ENCODE measurements at places on chromosomes 7 and 10.

- DNase-seq = no peak
These were observed 75.5 kb downstream of the UBE2H start for GRCh38 chr7:129877146-129877792.

GRCh38 chr7:38316733-38317360, 43.4 kb upstream of the TARP start:
- no peak for DNase-seq

- DNase-seq = no peak
These were observed 83.4 kb upstream of the BMPER start for GRCh38 chr7:33821970-33822369.

GRCh38 chr7:65832281-65832680, 40.6 kb upstream of the VKORC1L1 start:
- DNase-seq = peak; percentile 29

GRCh38 chr7:155226261-155227003, 71.2 kb upstream of the INSIG1 start:
- no peak for DNase-seq

DNA sequence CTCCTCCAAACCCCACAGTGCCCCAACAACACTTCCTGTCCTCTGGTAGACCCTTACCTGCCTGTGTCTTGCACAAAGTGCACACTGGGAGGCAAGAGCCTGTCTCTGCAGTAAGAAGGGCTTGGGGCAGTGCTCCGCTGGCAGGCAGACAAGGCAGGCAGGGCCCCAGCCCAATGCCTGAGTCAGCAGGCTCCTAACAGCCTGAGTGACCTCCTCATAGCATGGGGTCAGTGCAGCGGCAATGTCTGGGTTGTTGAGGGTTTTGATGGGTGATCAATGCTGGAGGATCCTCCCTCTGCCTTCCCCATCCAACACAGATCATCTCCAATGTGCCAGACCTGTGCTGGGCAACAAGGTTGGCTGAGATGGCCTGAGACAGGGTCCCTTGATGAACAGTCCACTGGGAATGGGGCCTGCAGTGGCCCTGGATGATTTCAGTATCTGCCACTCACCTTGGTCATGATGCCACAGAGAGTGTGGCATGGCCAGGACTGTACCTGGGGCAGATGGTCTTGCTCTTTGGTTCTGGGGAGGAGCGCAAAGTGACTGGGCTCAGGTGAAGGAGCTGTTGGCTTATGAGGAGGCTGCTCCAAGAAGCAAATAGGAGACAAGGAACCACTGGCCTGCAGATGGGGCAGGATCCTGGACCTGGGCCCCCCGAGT, 55.6 kb upstream of the CAMK2B start:
- no peak for DNase-seq

DNA sequence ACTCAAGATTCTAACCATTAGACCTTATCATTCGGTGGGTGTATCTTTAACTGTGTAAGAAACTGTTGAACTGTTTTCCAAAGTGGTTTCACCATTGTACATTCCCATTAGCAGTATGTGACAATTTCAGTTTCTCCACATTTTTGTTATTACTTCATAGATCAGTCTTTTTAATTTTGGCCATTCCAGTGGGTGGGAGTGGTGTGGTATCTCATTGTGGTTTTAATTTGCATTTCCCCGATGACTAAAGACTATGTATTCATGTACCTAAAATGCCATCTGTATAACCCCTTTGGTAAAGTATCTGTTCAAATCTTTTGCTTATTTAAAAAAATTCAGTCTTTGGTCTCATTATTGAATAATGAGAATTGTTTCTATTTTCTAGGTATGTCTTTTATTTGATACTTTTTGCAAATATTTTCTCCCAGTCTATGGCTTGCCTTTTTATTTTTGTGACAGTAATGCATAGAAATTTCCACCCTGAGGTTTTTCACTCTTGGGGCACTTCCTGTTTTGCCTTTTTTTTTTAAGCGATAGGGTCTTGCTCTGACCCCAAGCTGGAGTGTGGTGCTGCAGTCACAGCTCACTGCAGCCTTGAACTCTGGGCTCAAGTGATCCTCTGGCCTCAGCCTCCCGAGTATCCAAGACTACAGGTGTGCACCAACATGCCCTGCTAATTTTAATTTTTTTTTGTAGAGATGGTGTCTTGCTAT, 141.1 kb upstream of the ITGB1 start:
- no peak for DNase-seq

DNA sequence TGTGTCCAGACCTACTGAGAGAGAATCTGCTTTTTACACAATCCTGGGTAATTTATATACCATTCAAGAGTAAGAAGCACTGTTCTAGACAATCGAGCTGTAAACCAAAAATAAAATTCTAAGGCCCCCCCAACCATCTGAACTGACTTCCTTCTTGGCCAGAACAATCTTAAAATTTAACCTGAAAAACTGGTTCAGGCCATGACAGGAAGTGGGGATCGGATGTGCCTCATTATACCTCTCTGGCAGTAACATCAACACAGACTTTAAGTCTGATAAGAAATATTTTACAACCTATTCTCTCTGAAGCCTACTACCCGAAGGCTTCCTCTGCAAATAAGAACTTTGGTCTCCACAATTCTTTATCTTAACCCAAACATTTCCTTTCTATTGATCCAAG, 75.2 kb upstream of the KIF5B start:
- no peak for DNase-seq

DNA sequence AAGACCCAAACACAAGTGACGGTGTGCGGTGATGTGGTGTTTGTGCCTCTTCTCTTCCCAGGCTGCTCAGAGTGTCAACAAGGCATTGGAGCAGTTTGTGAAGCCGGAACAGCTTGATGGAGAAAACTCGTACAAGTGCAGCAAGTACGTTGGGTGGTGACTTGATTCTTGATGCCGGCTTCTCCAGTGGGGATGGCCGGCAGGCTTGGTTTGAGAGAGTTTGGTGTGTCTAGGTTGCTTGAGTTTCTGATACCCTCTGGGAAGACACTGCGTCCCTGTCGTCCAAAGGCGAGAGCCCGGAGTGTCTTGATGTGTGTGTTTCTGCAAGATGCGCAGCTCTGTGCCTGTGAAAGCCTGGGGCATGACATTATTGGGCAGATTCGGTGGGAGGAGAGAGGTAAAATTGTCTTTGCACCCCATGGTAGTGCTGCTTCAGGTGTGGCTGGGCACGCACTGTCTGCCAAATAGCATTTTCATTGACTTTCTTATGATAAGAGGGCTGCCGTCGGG, 111.8 kb downstream of the ANKRD61 start:
- DNase-seq = no peak

GRCh38 chr7:1557006-1557405, 1.0 kb upstream of the TMEM184A start:
- no peak for DNase-seq

GRCh38 chr7:128405471-128406313, 4.1 kb downstream of the IMPDH1 start:
- DNase-seq = no peak

- no peak for DNase-seq
These were observed 3.6 kb downstream of the GIMAP4 start for GRCh38 chr7:150570556-150571465.

DNA sequence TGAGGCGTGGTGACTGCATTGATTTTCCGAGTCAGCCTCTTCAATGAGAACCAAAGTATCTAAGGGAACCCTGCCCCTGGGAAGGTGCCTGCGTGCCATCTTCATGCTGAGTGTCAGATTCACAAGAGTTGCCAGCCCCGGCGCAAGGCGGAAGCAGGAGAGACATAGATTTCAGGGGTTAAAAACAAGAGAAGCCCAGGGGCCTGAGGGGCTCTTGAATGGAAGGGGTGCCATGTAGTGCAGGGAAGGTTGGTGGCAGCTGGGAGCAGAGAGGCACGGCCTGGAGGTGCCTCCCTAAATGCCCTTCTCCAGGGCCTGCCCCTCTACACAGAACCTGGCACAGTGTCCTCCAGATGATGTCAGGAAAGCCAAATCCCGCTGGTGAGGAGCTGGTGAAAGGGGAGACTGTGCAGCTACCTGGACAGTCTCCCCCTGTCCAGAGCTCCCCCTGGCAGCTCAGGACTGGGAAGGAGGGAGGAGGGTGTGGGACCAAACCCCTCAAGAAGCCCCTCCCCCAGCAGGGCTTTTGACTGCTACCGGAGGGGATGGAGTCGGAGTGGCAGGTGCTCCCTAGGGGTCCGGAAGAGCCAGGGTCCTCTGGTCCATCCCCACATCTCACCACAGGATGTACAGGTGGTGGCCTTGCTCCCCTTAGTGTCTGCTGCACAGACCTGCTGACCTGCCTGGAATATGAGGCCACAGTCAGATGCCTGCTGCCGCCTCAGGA, 137.9 kb downstream of the TCERG1L start:
- no peak for DNase-seq

GRCh38 chr10:118672766-118673715, 77.6 kb upstream of the PRLHR start:
- DNase-seq = no peak

- no peak for DNase-seq
These were observed 167.0 kb downstream of the ARID5B start for GRCh38 chr10:62068464-62068863.

- peak; percentile 33 for DNase-seq
These were observed 1.1 kb downstream of the TMEM273 start for GRCh38 chr10:49187044-49187484.

- DNase-seq = peak; percentile 38
These were observed 44.7 kb downstream of the DOCK4 start for GRCh38 chr7:112161253-112162141.

DNA sequence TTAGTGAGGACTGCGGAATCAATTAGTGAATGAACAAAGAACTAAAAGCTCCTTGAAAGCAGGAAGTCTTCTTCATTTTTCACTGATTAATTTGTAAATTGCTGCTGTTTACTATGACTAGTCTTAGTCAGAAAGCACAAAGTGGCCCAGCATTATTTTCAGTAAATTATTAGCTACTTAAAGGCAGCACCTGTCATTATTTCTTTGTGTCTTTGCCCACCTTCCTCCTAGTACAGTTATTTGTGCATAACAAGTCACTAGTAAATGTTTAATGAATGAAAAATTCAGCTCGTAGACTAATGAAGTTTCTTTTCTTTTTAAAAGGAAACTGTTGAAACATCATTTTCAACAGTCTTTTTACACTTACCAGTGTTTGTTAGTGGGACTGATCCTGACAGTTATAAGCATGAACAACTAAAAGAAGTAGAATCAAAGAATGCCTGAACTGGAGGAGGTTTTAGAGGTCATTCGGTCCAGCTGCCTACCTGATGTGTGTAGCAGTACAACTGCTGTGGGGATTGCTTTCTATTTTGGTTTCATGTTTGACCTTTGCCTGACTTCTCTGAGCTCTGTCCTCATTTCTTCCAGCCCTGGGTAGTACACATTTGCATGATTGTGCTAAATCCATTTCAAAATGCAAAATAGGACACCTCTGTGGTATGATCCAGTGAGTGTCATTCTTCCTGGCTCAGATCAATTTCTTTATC, 140.0 kb upstream of the PHYHIPL start:
- DNase-seq = no peak

- no peak for DNase-seq
These were observed 54.4 kb downstream of the KLHDC10 start for GRCh38 chr7:130124711-130125110.

GRCh38 chr10:13614530-13615332, 28.0 kb downstream of the PRPF18 start:
- peak; percentile 87 for DNase-seq

DNA sequence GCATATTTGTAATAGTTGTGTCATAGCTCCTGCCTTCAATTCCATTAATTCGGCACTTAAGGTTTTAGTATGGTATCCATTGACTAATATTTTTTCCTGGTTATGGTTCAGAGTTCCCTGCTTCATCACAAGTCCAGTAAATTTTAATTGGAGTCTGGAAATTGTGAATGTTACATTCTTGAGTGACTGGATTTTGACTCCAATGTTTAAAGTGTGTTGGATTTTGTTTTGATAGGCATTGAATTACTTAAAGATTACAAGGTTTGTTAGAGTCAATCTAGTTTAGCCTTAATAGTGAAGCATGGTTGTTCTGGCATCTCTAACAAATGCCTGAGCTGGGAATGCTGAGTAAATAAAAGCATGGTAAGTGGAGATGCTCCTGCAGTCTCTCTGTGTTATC, 326.6 kb upstream of the IGFBP3 start:
- no peak for DNase-seq

- no peak for DNase-seq
These were observed 222.4 kb downstream of the TCERG1L start for GRCh38 chr10:131089150-131089549.

DNA sequence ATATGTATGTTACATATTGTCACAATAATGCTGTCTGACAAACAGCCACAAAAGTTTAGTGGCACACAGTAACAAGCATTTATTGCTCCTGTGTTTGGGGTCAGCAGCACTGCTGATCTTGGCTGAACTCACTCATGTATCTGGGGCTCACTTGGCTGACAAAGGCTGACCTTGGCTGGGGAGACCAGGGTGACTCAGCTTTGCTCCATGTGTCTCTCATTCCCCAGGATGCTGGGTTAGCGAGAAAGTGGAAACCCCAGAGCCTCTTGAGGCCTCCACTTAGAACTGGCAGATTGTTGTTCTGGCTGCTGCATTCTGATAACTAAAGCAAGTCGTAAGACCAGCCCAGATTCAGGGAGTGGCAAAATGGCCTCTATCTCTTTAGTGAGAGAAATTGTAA, 217.3 kb upstream of the HABP2 start:
- no peak for DNase-seq

GRCh38 chr7:37480041-37481031, 31.7 kb upstream of the ELMO1 start:
- no peak for DNase-seq

GRCh38 chr10:31836569-31837406, 91.8 kb downstream of the ARHGAP12 start:
- DNase-seq = peak; percentile 18

GRCh38 chr7:40697653-40698052, 562.8 kb downstream of the SUGCT start:
- no peak for DNase-seq

- DNase-seq = peak; percentile 40
These were observed 74.0 kb downstream of the DGKI start for GRCh38 chr7:137772748-137773147.

DNA sequence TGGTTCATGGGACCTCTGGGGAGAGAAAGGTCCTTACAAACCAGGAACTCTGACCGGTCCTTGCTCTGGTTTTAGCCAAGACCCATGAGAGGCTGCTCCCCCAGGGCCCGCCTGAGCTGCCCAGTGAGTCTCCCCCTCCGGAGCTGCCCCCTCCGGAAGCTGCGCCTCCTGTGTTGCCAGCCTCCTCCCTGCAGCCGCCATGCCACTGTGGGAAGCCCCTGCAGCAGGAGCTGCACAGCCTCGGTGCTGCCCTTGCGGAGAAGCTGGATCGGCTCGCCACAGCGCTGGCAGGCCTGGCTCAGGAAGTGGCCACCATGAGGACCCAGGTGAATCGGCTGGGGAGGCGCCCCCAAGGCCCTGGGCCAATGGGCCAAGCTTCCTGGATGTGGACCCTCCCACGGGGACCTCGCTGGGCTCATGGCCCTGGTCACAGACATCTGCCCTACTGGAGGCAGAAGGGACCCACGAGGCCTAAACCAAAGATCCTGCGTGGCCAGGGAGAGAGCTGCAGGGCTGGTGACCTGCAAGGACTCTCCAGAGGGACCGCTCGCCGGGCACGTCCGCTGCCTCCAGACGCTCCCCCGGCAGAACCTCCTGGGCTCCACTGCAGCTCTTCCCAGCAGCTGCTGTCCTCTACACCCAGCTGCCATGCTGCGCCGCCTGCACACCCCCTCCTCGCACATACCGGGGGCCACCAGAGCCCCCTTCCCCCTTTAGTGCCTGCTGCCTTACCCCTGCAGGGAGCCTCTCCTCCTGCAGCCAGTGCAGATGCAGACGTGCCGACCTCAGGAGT, 40.1 kb downstream of the ZNF467 start:
- no peak for DNase-seq
